Epithelial cell of esophagus (primary cell): ENCODE measurements at places on chromosomes 1 and 21.

DNA sequence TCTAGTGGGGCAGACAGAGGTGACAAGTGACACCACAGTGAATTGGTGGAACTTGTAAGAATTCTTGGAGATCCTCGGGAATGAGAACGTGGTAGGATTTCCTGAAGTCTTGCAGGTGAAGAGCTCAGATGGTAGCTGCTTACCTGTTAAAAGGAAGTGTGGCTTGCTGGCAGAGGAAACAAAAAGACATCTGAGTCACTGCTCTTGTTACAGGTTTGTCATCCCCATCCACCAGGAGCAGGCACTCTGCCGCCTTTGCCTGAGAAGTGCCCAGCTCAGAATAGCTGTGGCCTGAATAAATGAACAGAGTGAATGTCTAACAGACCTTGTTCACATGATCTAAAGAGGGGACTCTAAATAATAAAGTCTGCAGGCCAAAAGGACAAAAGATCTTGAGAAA, 12.3 kb upstream of the ZSCAN20 start:
- DNase-seq = peak; percentile 81

GRCh38 chr1:147389532-147390184, 147.2 kb downstream of the CHD1L start:
- peak; percentile 52 for DNase-seq

GRCh38 chr1:204407295-204407971, 4.2 kb downstream of the PPP1R15B start:
- no peak for DNase-seq

- no peak for DNase-seq
Observed at GRCh38 chr1:244027491-244028145, 23.5 kb upstream of the ZBTB18 start.

- DNase-seq = peak; percentile 28
Observed at GRCh38 chr1:101025283-101025656, 314 bp downstream of the DPH5 start.

- DNase-seq = no peak
Observed at GRCh38 chr1:57353654-57354053, 70.2 kb downstream of the DAB1 start.

- no peak for DNase-seq
Observed at GRCh38 chr1:198530953-198531352, 9.5 kb downstream of the ATP6V1G3 start.

GRCh38 chr1:170640581-170640980, 23.4 kb upstream of the PRRX1 start:
- no peak for DNase-seq

GRCh38 chr1:89910780-89911179, 84.1 kb upstream of the ZNF326 start:
- no peak for DNase-seq

DNA sequence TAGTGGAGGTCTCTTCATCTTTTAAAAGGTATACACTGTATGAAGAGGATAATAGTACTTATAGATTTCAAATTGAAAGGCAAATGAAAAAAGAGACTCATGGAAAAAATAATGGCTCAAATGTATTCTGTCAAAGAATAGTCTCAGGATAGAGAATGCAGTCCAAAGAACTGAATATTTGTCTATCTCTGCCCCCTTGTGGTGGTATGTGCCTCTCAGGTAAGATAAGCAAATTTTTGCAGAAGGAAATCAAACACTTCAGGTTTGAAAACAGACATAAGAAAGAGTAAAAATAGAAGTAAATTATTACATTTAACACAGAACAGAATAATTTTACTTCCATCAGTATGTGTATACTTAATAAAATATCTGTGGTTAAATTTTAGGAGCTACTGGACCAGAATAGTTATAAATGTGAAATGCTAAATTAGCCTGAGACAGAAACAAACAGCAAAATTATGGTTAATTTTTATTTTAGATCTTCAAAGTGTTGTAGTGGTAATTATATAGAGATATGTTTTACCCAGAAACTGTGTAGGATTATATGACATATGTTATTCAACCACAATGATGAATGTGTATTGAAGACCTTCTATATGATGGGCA, 164.4 kb upstream of the PALMD start:
- peak; percentile 71 for DNase-seq

DNA sequence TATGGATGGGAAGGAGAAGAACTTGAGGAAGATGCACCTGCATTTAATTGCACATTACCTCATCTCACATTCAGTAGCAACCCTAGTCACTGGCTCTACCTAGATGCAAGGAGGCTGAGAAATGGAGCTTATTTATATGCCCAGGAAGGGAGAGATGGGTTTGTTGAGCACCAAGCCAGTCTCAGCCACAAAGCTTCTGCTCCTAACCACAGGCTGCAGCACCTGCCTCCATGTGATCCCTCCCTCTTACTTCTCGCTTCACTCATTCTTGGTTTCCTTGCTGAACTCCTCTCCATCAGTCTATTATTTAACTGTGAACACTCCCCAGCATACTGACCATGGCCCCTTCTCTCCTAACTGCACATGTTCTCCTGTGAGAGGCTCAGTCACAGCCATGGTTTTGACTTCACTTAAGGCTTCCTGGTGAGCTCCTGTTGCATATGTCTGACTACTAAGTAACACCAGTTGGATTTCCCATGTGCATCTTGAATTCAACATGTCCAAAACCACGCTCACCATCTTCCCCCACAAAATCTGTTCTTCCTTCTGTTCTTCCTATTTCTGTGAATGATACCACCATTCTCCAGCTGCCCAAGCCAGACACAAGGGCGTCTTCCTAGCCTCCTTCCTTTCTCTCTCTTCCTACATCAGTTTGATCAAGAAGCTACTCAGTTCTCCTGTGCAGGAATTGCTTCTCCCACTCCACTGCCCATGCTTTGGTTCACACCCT, 139.8 kb downstream of the AK5 start:
- DNase-seq = no peak

DNA sequence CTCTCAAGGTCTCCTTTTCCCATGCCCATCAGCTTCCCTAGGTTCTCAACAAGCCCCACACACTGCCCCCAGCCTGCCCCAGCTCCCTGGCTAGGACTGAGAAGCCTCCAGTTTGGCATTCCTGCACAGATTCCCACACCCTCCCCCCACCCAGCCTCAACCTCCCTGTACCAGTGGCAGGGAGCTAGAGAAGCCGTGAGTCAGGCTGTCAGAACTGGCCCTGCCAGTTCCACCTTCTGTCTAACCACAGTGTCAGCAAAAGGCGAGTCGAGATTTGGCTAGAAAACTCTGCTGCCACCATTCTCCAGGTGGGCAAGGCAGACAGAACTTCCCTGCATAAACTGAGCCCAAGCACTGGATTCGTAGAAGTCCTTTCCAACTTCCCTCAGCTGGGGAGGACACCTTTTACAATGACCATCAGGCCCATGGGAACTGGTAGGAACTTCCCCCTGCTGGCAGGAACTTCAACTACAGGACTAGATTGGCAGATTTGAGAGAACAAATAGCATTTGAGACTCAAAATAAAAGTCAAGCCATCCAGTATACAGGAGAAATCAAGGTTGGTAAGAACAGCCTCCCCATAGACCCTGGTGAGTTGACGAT, 31.0 kb downstream of the TNNT2 start:
- peak; percentile 85 for DNase-seq

- no peak for DNase-seq
Observed at GRCh38 chr1:53376041-53376461, 48.2 kb upstream of the LRP8 start.

- peak; percentile 27 for DNase-seq
Observed at GRCh38 chr1:1827089-1827848, 49.0 kb upstream of the NADK start.

DNA sequence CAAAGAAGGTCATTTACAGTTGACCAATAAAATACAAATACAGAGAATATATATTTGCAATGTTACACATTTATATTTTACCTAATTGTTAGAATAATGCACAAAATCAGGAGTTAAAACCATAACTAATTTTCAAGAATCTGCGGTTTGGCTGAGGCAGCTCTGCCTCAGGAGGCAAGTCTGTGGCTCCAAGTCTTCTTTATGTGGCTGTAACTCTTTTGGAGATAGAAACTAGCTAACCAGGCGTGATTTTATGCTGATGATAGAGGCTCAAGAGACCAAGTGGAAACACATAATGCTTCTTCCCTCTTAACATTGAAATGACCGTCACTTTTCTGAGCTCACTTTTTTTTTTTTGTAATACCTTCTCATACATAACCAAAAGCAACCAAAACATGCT, 744.7 kb upstream of the CXADR start:
- no peak for DNase-seq

- peak; percentile 30 for DNase-seq
Observed at GRCh38 chr1:204307334-204307883, 52.3 kb downstream of the PLEKHA6 start.

- peak; percentile 72 for DNase-seq
Observed at GRCh38 chr1:109995536-109995935, 11.0 kb downstream of the AHCYL1 start.

DNA sequence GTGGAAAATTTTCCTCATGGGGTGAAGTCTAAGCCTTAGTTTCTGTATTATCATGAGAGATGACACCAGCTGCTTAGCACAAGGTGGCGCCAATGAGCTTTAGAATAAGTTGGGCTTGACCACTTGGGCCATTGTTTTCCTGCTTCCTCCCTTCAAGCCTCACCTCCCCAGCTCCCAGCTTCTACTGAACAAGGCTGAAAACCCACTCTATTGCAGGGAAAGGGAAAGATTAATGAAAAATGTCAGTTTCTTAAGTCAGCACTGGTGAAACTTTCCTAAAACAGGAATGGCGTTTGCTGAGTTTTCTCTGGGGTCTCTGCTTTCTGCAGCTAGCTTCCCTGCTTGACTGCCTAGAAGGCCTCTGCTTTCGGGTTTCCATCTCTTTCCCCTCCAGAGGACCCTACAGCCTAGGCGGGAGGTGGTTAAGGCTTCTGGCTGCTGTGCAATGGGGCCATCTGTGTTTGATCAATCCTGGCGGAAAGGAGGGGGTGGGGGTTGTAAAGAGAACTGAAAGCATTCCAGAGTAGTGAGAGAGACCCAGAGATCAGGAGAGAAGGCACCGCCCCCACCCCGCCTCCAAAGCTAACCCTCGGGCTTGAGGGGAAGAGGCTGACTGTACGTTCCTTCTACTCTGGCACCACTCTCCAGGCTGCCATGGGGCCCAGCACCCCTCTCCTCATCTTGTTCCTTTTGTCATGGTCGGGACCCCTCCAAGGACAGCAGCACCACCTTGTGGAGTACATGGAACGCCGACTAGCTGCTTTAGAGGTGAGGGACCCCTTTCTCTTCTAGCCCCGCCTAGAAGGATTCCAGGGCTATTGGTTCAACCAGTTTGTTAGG, at the start of gene OLFML3:
Gene OLFML3 (plus strand): TSS at position 612 of the 840 bp plus-strand sequence. CDS start 43 bp downstream, at position 655.
- peak; percentile 89 for DNase-seq

DNA sequence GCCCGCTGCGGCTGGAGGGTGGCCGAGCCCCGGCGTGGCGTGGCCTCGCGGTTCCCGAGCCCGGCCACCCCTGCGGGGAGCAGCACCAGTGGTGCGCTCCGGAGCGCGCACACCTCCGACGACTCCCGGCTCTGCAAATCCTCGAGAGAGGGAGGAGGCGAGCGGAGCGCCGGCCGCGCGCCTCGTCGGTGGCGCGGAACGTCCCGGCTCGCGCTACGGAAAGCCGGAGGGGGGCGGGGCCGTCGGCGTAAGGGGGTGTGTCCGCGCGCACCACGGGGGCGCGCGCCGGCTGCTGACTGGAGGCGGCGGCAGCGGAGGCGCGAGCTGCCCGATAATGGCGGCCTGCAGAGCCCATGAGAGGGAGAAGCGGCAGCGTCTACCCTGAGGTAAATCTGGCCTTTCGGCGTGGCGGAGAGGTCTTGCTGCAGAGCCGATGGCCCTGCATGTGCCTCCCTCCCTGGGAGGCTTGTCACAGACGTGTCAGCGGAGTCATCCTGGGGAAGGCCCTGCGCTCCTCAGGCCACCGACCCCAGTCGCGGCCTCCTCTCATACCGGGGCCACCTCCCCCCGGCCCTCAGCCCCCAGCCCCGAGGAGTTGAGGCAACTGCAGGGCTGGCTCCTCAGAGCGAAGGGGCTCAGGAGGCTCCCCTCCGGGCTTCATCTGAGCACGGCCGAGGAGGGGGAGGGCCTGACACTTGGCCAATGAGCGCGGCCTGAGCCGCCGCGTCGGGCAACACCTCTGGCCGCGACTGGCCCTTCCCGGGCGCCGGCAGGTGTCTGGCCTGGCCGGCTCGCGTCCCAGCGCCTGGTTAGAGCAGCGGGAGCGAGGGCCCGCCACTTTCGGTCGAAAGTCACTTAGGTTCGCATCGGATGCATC, at the start of gene PDIK1L:
Gene PDIK1L (plus strand): TSS at position 295 of the 877 bp plus-strand sequence. CDS start 2,485 bp downstream, outside the sequence.
- DNase-seq = peak; percentile 98

DNA sequence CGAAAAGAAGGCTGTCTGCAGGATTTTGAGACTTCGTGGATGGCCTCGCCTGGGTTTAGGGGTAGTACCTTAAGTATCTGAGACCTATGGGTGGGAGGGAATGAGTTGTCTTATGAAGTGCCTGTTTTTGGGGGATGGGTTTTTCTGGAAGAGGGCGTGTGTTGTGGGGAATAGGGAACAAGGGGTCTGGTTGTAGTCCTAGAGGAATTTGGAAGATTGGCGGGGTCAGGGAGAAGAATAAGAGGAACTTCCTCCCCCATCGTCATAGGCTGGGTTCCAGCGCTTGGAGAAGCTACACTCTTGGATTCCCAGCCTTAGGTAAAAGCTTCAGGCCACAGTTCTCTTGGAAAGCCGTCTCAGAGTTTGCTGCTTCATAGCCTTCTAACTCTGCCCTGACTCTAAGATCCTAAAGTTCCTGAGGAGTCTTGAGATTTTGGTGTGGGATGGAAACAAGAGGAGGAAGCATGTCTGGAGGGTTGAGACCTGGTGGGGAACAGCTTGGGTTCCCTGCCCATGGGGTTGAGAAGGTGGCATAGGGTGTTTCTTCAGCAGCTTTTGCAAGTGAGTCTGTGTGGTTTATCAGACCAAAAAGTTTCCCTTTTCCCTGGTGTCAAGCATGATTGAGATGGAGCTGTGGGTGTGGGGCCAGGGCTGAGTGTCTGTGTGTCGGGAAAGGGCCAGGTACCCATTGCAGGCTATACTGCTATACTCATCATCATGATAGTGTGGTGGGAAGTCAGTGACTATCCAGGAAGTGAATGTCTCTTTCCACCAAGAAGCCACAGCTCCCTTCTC, 1.8 kb downstream of the VANGL2 start:
- no peak for DNase-seq

DNA sequence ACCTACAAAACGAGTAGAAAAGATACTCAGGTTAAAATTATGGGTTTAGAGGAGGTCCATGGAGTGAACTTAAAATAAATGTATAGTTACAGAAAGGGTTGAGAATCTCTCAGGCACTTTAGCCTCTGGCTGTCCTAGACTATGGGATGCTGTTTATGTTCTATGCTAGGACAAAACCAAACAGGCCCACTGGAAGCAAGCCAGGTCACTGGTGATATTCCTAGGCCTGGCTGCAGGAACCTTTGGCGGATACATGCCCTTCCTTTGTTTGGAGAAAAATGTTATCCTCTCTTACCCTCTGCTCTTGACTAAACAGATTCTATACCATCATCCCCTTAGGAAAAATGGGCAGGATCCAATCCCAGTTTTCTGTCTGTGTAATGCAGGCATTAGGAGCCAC, 90.7 kb upstream of the DUSP10 start:
- DNase-seq = peak; percentile 89
